Activated CD8-positive, alpha-beta T cell treated with anti-CD3 and anti-CD28 coated beads, Interleukin-2, amount 10 ng/mL, durations not matched to agents 7 days and 5 days (primary cell): ENCODE measurements at places on chromosomes 1 and 21. TPM values are rescaled to one million over a fixed set of nuclear protein-coding genes. Genes with fewer than 3 reads are reported as not detected.
A peak's percentile ranks its signal among the peaks of the same experiment; 100 is the strongest.

- no peaks in the 10 kb centered on the region for H3K4me1 ChIP-seq
- H3K27me3 ChIP-seq = peaks cover 7% of the 10 kb centered on the region
- no peak for DNase-seq
- no peak overlapping the region for H3K27ac ChIP-seq
- H3K4me3 ChIP-seq = no peak overlapping the region
Observed at GRCh38 chr1:180920702-180921101, 8.0 kb downstream of the KIAA1614 start.

- H3K27me3 ChIP-seq = no peaks in the 10 kb centered on the region
- peaks cover 12% of the 10 kb centered on the region for H3K4me1 ChIP-seq
- peak overlapping the region; percentile 43 for H3K27ac ChIP-seq
Observed at GRCh38 chr1:2402420-2402819, 9.9 kb downstream of the PEX10 start.

DNA sequence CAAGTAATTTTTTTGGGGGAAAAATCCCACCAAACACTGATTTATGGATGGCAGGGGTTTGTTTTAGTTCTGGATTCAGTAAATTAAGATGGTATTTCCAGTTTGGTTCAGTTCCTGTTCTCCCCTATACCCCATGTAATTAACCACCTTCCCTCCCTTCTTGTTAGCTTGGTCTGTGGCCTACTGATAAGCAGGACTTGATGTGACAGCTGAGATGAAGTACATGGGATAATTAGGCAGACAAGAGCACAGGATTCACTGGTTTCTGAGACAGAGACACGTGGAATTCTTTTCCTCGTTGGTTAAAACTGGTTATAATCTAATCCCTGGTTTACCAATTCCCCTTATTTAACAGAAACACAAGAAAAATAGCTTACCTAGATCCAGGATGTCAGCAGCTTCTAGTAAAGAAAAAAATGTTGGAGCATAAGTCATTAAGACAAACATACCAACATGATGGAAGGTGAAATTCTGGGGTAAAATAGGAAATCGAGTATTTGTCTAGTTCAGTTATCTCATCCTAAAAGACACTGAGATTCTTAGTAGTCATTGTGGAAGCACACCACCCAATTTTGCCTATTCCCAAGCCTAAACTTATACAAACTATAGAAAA is 81.5 kb downstream of the SCMH1 start:
- no peaks in the 10 kb centered on the region for H3K4me1 ChIP-seq
- no peak for DNase-seq
- H3K27me3 ChIP-seq = no peaks in the 10 kb centered on the region

DNA sequence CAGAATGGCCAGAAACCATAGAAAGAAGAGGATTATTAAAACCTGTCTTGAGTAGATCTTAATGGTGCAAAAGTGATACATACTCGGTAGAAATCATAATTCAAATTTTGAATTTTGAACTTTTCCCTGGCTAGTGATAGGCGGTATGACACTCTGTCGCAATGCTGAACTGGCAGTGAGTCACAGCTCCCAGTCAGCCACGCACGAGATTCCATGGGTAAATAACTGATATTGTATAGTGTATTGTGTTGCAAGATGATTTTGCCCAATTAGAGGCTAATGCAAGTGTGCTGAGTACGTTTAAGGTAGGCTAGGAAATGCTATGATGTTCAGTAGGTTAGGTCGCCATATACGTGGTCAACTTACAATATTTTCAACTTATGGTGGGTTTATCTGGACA is 207.0 kb downstream of the SIPA1L2 start:
- no peaks in the 10 kb centered on the region for H3K36me3 ChIP-seq
- no peaks in the 10 kb centered on the region for H3K4me1 ChIP-seq
- H3K4me3 ChIP-seq = no peak overlapping the region
- DNase-seq = no peak
- H3K27me3 ChIP-seq = peaks cover 8% of the 10 kb centered on the region
- H3K27ac ChIP-seq = no peak overlapping the region

DNA sequence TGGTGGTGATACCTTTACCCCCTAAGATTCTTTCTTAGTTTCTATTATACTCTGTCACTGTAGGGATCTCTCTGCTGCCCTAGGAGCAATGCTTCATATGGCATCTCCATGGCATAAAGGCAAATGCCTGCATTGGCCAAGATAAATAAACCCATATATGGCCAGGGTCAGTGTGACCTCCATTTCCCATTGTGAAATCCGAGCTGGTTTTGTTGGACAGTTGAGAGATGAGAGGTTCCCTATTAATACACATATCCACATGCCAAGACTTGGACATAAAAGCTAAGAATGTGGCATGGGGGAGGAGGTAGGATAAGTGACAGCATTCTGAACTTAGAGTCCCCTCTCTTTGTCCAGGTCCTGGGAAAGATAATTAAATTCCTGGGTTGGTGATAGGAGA is 1.4 kb downstream of the TPM3 start:
- peaks cover 46% of the 10 kb centered on the region for H3K27me3 ChIP-seq
- no peak overlapping the region for H3K4me3 ChIP-seq
- no peak for DNase-seq

Gene PLA2G2D
- not detected for total RNA-seq

Gene EFHD2
- 71.0 TPM for total RNA-seq

Gene SLAMF1
- total RNA-seq = 50.1 TPM

Gene DNALI1
- not detected for total RNA-seq
